ENCODE measurements at places on chromosomes 6 and 20.

- DNase-seq: no peak
Measured at GRCh38 chr6:113489952-113490746, 367.0 kb upstream of the MARCKS start.

GRCh38 chr6:31368461-31368860, 11.5 kb upstream of the HLA-B start:
- no peak for DNase-seq

- DNase-seq: no peak
Measured at GRCh38 chr20:38987777-38988176, 25.6 kb downstream of the DHX35 start.

DNA sequence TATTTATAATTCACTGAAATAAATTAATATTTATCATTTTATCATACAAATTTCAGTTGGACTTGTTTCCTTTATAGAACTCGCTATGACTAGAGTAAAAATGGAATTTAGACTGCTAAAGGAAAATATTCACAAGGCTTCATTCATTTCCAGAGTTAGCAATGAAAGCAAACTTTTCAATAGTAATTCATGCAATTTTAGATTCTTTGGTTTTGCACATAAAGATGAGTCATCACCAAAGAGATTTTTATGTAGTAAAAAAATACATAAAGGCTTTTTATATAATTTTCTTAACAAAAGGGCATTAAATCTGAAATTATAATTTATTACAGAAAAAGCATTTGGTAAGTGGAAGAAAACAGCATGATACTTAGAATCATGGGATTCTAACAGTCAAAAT, 37.2 kb upstream of the STXBP5 start:
- DNase-seq: no peak

- no peak for DNase-seq
Measured at GRCh38 chr6:878179-878578, 185.2 kb upstream of the EXOC2 start.

- DNase-seq: no peak
Measured at GRCh38 chr20:37308086-37309050, 18.9 kb downstream of the MANBAL start.

DNA sequence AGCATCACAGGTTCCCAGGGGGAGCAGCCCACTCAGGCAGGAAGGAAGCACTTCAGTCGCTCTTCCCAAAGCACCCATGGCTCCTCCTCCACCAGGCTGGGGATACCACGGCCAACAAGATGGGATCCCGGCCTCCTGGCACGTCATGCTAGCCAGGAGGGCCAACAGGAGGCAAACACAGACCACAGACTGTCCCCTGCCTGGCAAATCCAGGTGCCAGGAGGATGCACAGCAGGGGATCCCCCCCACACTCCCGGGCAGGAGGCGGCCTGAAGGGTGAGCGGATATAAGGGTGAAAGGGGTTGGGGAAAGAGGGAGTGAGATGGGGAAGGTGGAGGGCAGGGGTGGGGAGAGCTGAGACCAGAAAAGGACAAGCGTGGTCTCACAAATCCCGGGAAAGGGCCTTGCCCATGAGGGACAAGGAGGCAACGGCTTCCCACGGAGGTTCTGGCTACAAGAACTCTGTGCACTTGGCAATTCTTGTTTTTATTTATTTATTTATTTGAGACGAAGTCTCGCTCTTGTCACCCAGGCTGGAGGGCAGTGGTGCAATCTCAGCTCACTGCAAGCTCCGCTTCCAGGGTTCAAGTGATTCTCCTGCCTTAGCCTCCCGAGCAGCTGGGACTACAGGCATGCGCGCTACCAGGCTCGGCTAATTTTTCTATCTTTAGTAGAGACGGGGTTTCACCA, 7.2 kb downstream of the PXDC1 start:
- DNase-seq: no peak

DNA sequence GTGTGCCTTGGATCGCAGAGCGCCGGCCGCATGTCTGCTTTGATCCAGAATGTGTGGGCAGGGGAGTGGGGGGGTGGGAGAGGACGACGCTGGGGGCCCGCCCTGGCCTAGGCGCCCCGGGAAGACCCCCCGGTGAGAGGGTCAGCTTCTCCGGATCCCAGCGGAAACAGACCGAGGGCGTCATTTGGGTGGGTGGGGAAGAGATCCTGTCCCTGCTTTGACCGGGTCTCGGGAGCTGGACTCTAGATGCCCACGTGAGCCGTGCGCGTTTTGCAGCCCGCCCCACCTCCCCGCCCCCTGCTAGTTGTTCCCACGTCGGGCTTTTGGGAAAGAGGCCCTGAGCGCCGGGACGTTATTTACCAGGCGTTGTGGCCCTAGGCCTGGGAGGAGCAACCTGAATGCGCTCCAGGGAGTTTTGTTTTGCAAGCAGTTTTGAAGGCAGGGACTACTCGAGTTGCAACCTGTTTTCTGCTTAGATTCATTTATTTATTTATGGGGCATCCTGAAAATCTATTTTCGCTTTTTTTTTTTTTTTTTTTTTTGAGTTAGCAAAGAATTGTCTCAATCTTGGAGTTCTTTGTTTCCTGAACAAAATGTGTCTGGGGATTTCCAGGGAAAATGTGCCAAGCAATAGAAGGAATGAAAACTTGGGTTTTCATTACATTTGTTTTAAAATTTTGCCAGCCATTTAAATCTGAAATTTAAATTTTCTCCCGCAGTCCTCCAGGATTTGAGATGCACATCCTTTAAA, 1.6 kb downstream of the DSP start:
- no peak for DNase-seq

- DNase-seq: no peak
Measured at GRCh38 chr6:84453499-84453898, 226.1 kb upstream of the CEP162 start.

GRCh38 chr6:152329638-152330448, 307.3 kb downstream of the SYNE1 start:
- no peak for DNase-seq

GRCh38 chr6:35146453-35146852, 5.3 kb upstream of the TCP11 start:
- DNase-seq: no peak

DNA sequence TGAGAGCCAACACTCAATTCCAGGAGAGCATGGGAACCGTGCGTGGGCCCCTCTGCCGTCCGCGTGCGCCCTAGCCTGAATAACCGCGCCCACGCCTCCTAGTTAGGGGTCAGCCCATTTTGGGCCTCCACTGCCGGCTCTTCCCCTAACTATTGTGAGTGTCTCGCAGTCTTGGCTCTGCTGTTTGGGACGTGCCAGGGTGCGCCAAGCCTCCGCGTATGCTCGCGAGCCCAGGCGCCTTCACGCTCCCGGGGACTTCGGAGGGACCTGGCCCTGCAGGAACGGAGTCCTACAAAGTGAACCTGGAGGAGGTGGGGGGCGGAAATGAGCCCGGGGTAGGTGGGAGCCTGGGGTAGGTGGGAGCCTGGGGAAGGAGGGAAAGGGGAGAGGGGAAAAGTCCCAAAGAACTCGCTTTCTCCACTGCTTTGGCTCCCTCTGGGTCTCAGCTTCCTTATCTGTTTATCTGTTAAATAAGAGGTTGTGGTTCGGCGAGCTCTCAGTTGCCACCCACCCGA, 873 bp upstream of the GCM2 start:
- DNase-seq: no peak

DNA sequence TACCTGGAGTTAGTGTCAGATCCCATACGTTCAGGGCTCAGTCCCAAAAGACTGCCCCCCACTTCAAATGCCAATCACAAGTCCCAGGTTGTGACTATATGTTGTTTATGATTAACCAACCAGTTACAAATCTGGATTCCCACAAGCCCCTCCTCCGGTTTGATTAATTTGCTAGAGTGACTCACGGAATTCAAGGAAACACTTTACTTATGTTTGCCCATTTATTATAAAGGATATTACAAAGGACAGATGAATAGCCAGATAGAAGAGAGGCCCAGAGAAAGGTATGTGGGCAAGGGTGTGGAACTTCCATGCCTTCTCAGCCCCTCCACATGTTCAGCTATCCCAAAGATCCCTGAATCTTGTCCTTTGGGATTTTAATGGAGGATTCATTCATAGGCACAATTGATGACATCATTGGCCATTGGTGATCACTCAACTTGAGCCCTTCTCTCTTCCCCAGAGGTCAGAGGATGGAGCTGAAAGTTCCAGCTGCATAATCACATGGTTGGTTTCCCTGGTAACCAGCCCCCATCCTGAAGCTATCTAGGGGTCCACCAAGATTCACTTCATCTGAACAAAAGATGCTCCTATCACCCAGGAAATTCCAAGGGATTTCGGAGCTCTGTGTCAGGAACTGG, 2.0 kb downstream of the ECT2L start:
- no peak for DNase-seq

DNA sequence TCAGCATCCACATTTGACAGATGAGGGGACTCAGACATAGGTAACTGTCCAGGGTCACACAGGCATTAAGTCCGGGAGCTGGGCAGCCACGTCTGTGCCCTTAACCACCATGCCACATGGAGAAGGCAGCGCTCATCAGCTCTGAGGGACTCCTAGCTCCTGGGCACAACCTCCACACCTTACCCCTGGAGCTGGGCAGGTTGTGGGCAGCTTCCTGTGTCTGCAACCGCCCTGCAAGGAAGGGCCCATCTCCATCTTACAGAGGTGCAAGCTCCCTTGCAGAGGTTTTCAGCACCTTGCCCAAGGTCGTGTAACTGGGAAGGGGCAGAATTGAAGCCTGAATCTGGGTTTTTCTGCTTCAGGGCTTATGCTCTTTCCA, 7.9 kb downstream of the CCDC167 start:
- DNase-seq: no peak

- DNase-seq: no peak
Measured at GRCh38 chr20:18837718-18838117, 24.1 kb downstream of the SCP2D1 start.

DNA sequence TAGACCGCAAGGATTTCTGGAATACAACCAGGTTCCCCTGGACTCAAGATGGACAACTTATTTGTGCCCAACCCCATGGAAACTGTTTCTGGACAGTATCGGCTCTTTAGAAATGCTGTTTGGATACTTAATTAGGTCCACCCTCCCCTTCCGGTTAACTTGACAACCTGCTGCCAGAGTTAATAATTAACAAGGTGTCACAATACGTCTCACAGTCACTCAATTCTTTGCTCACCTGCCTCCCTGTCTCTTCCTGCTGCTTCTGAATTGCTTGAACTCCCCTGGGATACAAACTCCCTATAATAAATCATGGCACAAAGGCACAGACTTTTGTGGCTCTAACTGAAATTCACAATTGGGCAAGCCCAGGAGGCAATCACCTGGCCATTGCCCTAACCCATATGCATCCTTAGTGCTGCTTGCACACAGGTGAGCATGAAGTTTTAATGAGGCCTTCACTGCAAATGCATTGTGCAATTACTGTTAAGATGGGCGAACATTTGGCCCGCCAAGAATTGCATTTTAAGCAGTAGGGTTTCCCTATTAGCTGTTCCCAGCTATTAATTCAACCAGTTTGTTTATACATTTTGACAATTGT, 504.4 kb upstream of the NOX3 start:
- DNase-seq: no peak

GRCh38 chr20:42686057-42686456, 503.6 kb downstream of the PTPRT start:
- DNase-seq: no peak

GRCh38 chr6:161215876-161216615, 57.8 kb downstream of the AGPAT4 start:
- DNase-seq: no peak

- no peak for DNase-seq
Measured at GRCh38 chr20:56872620-56873458, 243.7 kb downstream of the TFAP2C start.

DNA sequence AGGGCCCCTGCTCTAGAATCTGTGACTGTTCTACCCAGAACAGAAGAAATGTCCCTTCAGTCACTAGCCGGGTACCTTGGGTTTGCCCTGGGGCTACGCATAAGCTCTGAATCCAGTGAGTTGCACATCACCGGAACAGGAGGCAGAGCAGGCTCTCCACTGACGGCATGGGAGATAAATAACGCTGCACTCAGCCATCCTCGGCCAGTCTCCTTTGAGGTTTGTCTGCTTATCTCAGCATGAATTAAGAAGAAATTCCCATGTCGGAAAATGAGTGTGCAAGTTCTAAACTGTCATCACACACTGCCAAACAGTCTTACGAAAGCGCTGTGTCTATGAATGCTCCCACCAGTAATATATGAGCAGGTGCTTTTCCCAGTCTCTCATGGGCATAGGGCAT, 90.8 kb downstream of the FAM50B start:
- no peak for DNase-seq

DNA sequence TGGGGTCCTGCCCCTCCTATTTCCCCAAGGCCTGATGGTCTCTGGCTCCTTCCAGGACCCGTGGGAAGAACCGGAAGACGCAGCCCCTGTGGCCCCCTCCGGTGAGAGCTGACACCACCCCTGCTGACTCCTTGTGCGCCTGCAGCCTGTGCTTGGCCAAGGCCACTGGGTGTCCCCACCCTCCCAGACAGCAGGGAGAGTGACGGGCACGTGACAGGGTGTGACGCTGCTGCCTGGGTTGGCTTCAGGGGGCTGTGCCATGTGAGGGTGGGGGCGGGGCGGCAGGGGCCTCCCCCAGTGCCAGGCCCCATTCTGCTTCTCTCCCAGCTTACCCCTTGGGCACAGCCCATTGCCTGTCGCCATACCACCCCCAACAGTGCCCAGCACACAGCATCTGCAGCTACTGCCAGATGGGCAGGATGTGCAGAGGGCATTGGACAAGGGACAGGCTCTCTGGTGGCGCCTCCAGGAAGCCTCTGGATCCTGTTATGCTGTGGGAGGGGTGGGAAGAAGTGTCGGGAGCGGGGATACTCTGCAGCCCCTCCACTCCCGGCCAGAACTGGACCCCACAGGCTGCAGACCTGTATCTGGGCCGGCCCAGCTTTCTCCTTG, 2.9 kb downstream of the BIRC7 start:
- no peak for DNase-seq

- no peak for DNase-seq
Measured at GRCh38 chr6:89281779-89282246, 33.3 kb downstream of the GABRR2 start.

DNA sequence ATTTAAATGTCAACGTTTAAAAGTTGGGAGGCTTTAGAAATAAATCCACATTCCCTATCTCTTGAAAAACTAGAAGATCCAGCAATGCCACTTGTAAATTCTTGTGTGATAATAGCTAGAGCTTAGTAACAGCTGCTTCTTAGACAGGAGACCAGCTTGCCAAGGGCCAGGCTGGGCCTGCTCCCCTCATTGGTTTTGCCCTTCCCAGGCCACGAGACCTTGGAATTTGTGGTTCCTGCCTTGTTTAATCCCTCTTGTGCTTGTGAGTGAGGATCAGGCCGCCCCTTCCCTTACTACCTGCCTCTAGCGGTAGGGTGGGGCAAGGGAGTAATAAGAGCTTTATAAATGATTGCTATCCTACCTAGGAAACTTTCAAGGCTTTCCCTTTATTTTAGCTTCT, 363.5 kb downstream of the SYNE1 start:
- DNase-seq: no peak

DNA sequence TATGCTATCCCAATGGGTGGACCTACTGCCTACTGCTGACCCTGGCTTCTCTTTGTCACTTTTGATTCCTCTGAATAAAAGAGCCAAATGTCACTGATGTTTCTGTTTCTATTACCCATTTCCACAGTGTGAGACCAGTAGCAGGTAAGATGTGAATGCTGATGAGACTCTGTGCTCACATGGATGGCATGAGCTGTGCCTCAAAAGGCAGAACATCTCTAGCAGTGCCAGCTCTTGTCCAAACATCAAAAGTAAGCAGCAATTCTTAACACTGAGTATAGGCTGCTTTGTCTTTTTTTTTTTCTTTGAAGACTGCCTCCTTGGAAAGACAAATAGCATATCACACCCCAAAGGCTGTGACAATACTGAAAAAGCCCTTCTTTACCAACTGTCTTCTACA, 459.2 kb upstream of the RUNX2 start:
- DNase-seq: no peak
